ENCODE measurements at places on chromosomes 1 and 21.

GRCh38 chr1:240056350-240056749 is 35.3 kb upstream of the FMN2 start:
- no peak for DNase-seq

DNA sequence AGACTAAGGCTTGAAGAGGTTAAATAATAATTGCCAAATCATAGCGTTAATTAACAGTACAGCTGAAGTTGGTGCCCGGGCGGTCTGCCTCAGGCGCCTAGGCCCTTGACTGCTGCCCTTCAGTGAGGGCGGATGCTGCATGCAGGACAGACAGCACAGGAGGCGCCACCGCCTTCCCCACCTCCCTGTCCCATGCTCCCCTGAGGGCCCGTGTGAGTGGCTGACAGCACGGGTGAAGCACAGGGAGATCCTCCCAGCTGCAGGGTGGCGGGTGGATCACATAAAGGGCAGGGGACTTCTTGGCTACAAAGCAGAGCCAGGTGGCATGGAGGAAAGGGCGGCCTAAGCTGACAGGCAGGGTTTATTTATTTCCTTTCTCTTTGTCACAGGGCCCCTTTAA is 49.1 kb downstream of the DDX20 start:
- peak; percentile 17 for DNase-seq

DNA sequence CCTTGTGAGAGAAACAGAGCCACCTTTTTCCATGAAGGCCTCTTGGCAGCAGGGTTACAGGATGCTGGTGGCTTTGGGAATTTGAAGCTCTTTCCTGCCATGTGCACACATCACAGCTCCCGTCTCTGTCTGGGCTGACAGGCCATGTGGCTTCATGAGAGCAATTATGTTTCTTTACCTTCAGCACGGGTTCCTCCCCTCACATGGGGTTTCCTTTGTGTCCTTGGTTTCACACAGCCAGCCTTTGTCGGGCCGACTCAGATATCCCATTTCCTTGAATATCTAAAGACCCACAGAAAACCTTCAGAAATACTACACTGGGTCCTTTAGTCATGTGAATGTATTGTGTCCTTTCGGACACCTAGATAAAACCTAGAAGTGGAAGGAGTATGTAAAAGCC is 7.1 kb downstream of the CLIC6 start:
- DNase-seq, result no peak

- DNase-seq, result no peak
Observed at GRCh38 chr21:41752231-41752681, 14.6 kb downstream of the RIPK4 start.

DNA sequence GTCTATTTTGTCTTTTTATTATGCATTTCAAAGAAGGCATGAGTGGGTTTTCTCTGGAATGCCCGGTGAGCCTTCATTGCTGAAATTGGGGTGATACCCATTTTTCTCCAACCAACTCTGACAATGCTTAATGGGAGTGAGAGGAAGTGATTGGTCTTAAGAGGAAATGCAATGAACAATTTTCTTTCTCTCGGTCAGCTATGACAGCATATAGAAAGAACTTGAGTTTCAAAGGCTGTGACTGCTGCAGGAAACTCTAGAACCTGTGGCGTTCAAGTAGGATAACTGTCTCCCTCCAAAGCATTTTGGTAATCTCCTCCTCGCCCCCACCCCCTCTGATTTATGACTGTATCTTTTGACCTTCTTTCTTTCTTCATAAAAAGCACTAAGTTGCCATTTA is 155.9 kb downstream of the LYPLAL1 start:
- no peak for DNase-seq

GRCh38 chr1:15172405-15173259 is 19.1 kb downstream of the TMEM51 start:
- no peak for DNase-seq

DNA sequence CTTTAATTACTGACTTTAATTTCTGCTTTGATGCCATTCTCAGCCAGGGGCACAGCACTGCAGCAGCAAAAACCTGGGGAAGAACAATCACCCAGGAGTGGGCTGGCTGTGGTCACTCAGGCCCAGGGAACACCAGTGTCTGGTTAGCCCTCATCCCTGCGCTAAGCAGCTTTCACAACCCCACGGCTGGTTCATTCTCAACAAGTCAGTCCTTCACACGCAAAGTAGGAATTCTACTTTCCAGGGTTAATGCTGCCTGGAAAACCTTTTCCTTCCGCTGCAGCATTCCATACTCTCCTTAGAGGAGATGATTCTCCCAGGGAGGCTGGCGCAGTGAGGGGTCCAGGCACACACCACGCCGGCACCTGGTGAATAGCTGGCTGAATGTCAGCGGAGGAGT is 24.3 kb upstream of the KCNE1 start:
- DNase-seq, result no peak

DNA sequence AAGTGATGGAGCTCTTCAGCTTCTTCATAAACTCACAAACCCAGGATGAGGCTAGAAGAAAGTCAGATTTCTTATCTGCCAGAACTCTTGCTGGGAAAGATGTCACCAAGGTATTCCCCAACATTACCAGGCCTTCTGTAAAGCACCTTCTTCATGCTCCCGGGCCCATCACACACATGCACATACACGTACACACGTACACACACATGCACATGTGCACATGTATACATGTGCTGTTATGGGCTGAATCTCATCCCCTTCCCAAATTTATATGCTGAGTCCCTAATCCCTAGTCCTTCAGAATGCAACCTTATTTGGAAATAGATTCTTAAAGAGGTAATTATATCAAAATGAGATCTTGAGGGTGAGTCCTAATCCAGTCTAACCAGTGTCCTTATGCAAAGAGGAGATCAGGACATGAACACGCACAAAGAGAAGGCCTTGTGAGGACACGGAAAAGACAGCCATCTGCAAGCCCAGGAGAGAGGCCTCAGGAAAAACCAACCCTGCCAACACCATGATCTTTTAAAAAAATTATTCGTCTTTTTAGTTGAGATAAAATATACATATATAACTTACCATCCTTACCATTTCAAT is 76.4 kb upstream of the LYST start:
- no peak for DNase-seq

DNA sequence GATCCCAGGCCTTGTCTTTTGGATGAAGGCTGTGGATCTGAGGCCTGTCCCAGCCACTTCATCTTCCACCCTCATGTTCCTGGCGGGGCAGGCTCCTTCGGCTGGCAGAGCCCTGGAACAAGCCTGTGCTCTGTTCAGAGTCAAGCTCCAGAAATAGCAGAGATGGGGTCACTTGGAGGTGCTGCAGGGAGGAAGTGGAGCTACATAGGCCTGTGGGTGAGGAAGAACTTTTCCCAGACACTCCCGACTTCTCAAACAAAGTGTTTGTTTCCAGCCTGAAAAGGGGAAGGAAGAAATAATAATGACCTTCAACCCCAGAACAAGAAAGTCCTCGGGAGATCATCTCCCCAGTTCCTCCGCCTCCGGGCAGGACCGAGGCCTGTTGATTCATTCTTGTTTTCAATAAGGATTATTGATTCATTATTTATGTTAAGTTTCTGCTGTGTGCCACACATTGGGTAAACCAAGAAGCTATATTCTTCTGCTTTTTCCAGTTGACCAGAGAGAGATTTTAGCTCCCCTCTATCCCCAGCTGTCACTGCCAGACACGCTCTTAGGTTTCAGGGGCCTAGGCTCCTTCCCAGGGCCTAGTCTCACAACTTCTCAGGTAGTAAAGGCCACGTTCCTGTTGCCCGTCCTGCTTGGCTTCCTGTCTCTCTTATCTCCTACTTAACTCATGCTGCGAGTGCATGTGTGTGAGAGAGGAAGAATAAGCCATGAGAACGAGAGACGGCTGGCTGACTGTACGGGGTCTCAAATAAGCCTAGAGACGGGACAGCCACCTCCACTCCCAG is 16.9 kb downstream of the IKBKE start:
- DNase-seq, result no peak

DNA sequence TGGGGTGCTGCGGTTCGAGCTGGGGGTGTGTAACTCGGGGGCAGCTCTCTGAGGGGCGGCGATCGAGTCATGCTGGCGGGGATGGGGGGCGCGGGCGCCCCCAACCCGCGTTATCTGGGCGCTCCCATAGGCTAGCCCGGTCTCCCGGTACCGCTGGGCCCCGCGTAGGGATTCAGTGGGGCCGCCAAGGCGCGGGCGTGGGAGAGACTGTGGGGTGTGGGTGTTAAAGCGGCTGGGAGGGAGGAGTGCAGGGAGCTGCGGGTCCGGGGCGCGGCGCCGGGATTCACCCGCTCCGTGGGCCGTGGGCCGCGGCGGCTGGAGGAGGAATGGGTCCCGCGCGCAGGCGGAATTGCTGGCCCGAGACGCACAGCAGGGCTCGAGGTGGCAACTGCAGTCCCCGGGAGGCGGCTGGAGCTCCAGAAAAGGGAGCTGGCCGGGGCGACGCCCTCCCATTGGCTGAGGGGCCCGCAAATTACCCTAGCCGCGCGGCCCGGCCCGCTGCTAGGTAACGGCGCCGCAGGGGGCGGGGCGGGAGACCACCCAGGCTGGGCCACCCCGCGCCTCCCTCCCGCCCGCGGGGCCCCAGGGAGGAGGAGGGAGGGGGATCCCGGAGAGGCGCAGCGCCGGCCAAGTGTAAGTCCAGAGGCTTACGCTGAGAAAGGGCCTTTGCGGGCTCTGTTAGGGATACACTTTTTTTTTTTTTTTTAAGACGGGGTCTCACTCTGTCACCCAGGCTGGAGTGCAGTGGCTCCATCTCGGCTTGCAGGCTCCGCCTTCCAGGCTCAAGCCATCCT is at the start of gene PTCH2:
PTCH2 (minus strand) TSS at position 392 of the 794 bp plus-strand sequence; CDS start at position 71, 321 bp downstream.
- DNase-seq, result no peak

GRCh38 chr1:3625151-3625907 is 514 bp downstream of the TPRG1L start:
- no peak for DNase-seq

DNA sequence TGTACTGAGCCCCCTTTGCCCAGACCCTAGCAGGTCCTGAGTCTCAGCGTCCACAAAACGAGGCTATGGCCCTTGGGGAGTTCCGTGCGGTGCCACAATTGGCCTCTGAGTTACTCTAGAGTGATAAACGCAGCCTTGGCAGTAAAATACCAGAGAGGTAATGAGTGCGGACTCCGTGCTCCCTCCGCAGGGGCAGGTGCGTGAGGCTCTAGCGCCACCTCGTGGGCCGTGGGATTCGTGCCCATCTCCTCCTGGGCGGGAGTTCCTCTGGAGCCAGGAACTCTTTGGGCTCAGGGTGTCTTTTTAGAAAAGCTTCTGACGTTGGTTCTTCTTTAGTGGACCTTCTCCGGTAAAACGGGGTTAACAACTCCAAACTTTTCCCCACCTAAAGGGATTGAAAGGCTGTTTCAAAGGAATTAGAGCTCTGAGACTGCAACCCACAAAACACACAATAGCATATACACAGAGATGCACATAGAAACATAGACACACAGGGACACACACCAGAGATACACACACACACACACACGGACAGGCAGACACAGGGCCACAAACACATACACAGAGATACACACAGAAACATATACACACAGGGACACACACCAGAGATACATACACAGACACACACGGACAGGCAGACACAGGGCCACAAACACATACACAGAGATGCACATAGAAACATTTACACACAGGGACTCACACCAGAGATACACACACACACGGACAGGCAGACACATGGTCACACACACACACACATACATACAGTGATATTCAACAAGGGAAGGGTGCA is 99.4 kb downstream of the KCNJ15 start:
- peak; percentile 32 for DNase-seq

- no peak for DNase-seq
Observed at GRCh38 chr1:223834660-223835263, 11.0 kb downstream of the TP53BP2 start.

DNA sequence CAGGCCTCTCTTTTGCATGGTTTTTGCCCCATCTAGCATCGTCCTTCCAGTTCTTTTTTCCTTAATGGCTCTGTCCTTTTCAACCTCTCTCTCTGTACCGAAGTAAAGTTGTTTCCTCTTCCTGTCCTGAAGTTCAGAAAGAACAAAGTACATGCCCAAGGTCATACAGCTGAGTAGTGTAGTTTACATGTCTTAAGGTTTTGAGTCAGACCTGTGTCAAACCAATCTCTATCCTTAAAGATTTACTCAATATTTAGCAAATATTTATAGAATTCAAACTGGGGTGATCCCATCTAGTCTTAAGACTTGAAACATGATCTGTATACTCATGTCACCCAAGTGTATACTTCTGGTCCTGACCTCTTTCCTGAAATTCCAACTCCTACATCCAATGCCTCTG is 118.7 kb upstream of the SGIP1 start:
- no peak for DNase-seq

- no peak for DNase-seq
Observed at GRCh38 chr21:37658121-37658816, 258.0 kb downstream of the KCNJ6 start.

DNA sequence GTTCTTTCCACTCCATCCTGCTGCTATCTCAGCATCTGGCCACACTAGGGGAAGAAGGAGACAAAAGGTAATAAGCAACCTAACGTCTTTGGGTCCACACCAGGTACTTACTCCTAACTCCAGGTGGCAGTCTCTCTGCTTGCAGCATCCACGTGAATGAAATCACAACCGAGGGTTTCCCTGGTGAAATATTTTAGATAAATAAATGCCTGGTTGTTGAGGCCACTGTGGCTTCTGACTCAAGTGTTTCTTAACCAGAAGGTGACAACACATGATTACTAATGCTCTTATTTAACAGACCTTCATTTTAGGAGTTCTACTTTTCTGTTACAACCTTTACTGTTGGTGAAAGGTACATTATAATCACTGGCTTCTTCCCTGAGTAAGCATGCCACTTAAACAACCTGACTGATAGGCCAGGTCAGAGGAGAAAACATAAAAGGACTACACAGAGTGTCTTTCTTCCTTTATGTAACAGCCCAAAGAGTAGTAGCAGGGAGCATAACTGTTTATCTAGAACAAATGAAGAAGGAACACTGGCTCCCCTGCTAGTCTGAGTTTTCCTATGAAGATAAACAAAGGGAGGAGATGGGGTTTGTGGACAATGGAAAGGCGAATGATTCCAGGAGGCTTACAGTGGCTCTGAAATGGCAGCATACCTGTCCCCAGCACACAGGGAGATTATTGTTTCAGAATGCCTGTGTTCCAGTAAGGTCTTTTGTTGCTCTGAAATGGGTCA is 59.9 kb downstream of the SYT6 start:
- DNase-seq, result no peak

- DNase-seq, result no peak
Observed at GRCh38 chr1:52210044-52210443, 68.2 kb downstream of the ZFYVE9 start.

DNA sequence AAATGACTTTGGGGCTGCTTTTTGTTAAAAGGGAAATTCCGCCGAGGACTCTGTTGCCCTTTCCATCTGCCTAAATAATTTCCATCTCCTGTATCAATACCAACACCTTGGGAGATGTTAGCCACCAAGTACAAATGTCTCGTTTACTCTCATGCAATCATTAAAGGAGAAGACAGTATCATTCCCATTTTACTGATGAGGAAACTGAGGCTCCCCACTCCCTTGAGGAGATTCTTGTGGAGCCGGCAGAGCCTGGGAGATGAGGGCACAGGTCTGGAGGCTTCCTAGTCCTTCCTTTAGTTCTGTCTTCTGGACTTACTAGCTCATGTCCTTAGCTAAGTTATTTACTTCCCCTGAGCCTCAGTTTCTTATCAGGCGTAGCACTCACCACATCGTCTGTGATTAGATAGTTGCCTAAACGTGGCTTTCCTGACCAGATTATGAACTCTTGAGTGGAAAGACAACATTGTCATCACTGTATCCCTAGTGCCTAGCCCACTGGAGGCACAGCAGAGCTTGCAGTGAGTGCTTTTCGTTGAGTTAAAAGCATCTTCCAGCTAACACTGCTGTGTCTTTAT is 81.6 kb downstream of the ADSS2 start:
- DNase-seq, result no peak

GRCh38 chr1:17125756-17126237 is 6.5 kb upstream of the PADI2 start:
- peak; percentile 29 for DNase-seq

- DNase-seq, result peak; percentile 85
Observed at GRCh38 chr1:84582802-84583587, 8.8 kb upstream of the CTBS start.

GRCh38 chr1:235093013-235093695 is 35.5 kb downstream of the TOMM20 start:
- DNase-seq, result peak; percentile 15

All from NCI-H446 treated with DMSO at 0.1 percent for 48 hours (cell line).